ENCODE measurements at places on chromosomes 1 and 21.
A peak's percentile ranks its signal among the peaks of the same experiment; 100 is the strongest.

- no peak for DNase-seq
These were observed 11.1 kb downstream of the ATP6V1G3 start for GRCh38 chr1:198529414-198529813.

- no peak for DNase-seq
These were observed 217.6 kb downstream of the POTED start for GRCh38 chr21:13827201-13827600.

GRCh38 chr1:22754824-22755223 is 44.2 kb downstream of the EPHB2 start:
- DNase-seq = no peak

- peak; percentile 28 for DNase-seq
These were observed 2.4 kb upstream of the KISS1 start for GRCh38 chr1:204198348-204199340.

GRCh38 chr1:207248544-207249198 is 72.8 kb upstream of the CD55 start:
- DNase-seq = no peak

- DNase-seq = no peak
These were observed 1.7 kb downstream of the INKA2 start for GRCh38 chr1:111737216-111738132.

DNA sequence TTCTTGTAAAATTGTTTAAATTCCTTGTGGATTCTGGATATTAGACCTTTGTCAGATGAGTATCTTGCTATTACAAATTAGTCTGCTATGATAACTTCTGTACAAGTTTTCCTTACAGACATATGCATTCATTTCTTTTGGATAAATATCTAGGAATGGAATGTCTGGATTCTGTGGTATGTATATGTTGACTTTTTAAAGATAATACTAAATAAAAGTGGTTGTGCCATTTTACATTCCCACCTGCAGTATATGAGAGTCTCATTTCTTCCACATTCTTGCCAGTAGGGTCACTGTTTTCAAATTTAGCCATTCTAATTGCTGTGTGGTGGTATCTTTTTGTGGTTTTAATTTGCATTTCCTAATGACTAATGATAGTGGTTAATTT is 53.9 kb downstream of the SYDE2 start:
- no peak for DNase-seq

Data from glutamatergic neuron (in vitro differentiated cells).